ENCODE measurements at places on chromosomes 3 and 15.

DNA sequence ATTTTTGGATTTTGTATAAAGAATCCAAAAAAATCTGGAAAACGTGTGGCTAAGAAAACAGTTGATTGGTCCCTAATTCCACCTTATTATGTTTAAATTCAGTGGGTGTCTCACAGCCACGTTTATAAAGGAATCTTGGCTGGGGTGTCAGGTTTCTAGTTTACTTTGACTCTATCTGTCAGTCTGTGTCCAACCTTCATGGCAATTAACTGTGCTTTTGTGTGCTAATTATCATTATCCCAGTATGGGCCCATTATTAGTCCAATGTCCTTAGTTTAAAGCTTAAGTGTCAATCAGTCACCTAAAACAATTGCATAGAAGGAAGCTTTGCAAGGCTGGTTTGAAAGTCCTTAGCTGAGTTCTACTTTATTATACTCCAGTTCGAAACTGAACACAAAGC lies 3.7 kb upstream of the CNTN4 start:
- DNase-seq = no peak

GRCh38 chr3:48338635-48339034 lies 5.2 kb upstream of the SPINK8 start:
- DNase-seq = no peak

GRCh38 chr3:58379351-58380073 lies 46.8 kb downstream of the PXK start:
- no peak for DNase-seq

DNA sequence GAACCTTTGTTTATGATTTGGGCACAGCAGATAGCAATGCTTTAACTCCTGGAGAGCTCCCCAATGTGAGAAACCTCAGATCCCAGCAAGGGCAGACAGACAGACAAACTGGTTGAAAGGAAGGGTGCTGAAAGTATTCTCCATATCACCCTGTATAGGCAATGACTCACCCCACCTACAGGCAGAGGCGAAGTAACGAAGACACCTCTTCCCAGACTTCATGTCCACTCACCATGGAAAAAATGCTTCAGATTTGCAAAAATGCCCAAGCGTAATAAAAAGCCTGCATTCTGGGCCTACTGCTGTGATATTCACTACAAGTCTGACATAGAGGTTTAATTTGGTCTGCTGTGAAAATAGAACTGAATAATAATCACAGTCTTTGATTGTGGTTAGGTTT lies 50.5 kb downstream of the THBS1 start:
- peak; percentile 15 for DNase-seq

GRCh38 chr15:80561500-80561899 lies 133.6 kb upstream of the ABHD17C start:
- DNase-seq = no peak

- no peak for DNase-seq
These were observed 119.5 kb upstream of the SNRPN start for GRCh38 chr15:24835301-24835700.

DNA sequence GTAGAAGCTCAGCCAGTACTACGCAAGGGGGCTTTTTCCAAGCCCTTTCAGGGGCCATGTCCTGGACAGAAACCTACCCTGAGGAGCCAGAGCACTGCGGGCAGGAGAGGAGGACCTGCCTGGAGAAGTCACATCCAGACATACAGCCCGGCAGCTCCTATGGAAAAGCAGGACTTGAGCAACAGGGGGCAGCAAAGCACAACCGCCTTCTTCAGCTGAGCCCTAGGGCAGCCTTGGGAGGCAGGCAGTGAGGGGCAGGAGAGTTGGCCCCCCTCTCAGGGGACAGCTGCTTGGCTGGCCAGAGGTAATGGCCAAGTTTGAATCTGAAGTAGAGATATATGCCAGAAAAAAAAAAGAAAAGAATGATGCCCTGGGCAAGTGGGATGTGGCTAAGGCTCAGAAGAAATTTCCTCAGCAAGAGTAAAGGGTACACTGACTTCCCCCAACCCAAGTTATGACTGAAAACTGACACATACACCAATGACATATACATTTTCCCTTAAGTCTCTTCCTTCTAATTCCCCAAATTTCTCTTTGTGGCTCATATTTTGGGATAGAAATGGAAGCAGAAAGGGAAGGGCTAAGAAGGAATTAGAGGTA lies 56.9 kb downstream of the CYP19A1 start:
- DNase-seq = peak; percentile 48

DNA sequence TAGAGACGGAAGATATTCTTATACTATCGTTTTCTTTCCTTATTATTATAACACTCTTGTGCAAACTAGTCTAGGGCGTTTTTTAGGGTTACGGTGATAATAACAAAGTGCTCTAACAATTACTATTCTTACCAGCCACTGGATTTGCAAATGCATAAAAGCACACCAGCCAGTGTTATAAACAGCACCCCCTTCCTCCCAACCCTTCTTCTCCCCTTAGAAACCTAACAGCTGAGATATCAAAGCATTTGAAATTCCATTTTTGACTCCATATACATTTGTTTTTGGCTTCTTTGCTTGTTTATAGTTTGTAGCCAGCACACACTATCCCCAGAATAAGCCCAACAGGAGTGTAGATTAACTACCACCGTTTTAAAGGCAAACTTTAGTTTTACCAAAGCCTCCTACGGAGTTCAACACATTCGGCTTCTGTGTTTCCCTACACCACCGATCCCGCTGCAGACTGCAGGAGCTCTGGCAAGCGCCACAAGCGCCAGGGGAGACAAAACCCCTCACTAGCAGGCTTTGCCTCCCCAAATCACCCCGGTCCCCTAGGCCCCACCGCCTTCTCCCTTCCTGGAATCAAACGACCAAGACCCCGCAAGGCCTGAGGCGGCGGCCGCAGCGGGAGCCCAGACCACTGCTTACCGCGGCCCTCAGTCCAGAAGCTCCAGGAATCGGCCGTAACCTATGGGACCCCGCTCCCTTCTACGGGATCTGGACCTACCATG lies 461 bp downstream of the COPB2 start:
- peak; percentile 5 for DNase-seq

DNA sequence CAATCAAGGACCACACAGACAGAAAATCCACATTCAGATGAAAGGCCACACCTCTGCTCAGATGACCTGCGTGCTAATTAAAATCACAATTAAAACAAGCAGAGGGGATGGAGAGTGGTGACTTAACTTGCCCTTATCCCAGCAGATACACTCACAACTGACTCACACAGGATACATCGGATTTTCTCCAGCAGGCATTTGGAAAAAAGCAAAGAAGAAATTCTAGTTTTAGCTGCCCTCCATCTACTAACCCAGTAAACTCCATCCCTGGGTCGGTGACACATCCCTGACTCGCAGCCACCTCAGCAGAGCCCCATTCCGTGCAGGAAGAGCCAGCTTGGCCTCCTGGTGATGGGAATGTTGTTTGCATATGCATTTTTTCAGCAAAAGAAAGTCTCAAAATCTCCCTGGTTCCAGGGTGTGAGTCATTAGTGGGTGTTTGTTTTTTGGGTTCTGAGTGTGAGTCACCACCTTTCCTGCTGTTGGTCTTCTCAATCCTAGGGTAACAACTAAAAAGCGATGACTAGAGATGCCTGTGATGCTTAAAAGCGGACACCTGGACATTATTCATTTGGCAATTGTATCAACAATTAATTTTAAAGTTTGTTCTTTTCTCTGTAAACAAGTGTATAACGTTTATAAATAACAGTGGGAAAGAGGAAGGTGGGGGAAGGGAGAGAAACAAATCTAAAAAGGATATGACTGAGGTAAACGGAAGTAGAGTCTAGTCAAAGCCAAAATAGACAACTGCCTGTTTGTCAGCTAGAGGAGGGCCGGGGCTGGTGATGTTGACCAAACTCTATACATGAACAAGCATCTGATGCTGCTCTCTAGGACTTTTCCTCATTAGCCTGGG lies 49.8 kb upstream of the SLC4A7 start:
- DNase-seq = peak; percentile 99

- DNase-seq = peak; percentile 98
These were observed 3.3 kb downstream of the LIPH start for GRCh38 chr3:185549122-185549521.

DNA sequence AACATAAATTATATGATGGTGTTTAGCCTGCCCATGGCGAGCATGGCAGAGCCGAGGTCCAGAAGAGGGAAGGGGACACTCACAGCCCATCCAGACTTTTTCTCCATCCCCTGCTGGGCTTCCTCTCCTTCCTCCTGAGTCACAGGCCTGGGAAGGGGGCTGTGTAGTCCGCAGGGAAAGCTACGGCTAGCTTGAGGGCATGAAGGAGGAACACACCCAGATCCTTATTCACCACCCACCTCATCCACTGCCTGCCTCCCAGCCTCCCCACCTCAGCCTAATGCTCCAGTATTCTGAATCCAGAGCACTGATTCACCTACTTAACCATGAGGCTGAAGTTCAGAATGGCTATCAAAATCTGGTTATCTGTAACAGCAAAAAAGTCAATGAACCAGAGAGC lies 97.8 kb downstream of the OXNAD1 start:
- DNase-seq = peak; percentile 80

DNA sequence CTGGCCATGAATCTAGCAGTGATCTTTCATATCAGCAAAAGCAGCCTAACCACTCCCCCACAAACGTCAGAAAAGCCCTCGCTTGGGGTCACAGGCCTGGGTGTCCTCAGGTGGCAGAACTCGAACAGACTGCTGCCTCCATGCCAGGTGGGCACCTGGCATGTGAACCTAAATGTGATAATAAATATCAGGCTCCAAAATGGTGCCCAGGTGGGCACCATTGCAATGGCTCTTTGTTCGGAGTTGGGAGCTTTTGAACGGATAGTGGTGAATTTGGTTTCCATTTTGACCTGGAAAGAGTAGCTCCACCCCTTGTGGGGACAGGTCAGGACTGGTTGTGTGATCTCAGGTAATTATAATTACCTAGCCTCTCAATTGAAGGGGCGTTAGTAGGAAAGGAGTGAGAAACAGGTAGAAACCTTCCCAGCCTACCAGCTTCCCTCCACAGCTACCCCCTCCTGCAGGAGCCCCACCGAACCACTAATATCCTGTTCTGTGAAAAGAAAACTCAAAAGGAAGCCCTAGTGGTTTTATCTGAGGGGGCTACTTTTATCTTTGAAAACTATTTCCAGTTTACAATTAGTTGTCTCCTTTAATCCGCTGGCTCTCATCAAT lies 18.1 kb downstream of the MYO1E start:
- DNase-seq = no peak

DNA sequence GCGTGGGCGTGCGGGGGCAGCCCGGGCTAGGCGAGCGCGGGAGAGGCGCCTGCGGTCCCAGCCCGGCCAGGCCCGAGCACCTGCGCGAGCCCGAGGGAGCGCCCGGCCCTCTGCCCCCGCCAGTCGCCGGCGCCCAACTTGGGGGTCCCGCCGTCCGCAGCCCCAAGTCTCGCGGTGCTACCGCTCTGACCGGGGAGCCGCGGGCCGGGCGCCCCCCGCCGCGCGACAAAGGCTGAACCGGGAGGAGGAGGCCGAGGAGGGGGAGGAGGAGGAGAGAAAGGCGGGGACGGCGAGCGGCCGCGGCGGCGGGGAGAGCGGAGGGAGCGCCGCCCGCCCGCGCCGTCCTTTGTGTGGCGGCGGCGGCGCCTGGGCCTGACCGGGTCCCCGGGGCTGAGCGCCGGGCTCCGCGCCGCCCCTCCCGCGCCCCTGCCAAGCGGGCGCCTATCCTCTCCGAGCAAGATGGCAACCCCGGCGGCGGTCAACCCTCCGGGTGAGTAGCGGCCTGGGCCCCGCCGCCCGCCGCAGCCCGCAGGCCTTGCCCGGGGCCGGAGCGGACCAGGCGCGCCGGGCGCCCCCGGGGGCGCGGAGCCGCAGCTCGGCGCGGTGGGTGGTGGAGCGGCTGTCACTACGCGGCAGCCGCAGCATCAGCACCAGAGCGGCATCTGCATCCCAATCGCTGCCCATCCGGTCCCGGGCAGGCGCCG lies at the start of gene ARNT2:
Gene ARNT2, plus strand, starts transcription at position 326 of the 704 bp plus-strand sequence. Its CDS starts 134 bp downstream, at position 460.
- peak; percentile 22 for DNase-seq

- no peak for DNase-seq
These were observed 112.9 kb downstream of the PDZRN3 start for GRCh38 chr3:73511571-73512525.
